ENCODE measurements at places on chromosomes 11 and 22. TPM values are rescaled to one million over a fixed set of nuclear protein-coding genes. Genes with fewer than 3 reads are reported as not detected.

OR10AG1 gene
- total RNA-seq = not detected

KDELR3 gene
- 5.9 TPM for total RNA-seq

SNX15 gene
- total RNA-seq = 27.1 TPM

PLEKHA7 gene
- total RNA-seq = 43.6 TPM

SOX10 gene
- not detected for total RNA-seq

LYVE1 gene
- 108 TPM for total RNA-seq

DDX6 gene
- 115 TPM for total RNA-seq

OR52R1 gene
- not detected for total RNA-seq

TMEM9B gene
- 64.9 TPM for total RNA-seq

HTR3B gene
- not detected for total RNA-seq

VSIG2 gene
- 40.1 TPM for total RNA-seq

PATE4 gene
- not detected for total RNA-seq

MIAT gene
- 6.1 TPM for total RNA-seq

FJX1 gene
- 5.9 TPM for total RNA-seq

GNAZ gene
- 3.0 TPM for total RNA-seq

HEPACAM gene
- total RNA-seq = 0.14 TPM

THAP7 gene
- 22.0 TPM for total RNA-seq

CYTH4 gene
- 37.9 TPM for total RNA-seq

KLHL35 gene
- total RNA-seq = 3.4 TPM

CNTF gene
- total RNA-seq = 1.2 TPM

INS gene
- total RNA-seq = not detected

ADAMTS8 gene
- total RNA-seq = 39.1 TPM

CCDC73 gene
- not detected for total RNA-seq

MYO7A gene
- 3.6 TPM for total RNA-seq

CPT1A gene
- total RNA-seq = 76.4 TPM
